ENCODE measurements at places on chromosomes 4 and X.

DNA sequence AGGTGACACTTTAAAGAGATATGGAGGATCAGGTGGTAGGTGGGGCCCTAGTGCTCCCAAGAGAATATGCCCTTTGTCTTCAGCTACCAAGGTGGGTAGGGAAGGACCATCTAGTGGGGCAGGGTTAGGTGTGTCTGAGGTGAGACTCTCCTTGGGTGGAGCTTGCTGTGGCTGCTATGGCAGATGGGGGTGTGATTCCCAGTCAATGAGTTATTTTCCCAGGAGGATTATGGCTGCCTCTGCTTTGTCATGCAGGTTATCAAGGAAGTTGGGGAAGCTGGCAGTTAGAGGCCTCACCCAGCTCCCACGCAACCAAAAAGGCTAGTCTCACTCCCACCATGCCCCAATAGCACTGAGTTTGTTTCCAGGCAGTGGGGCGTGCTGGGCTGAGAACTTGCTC, 18.0 kb upstream of the SPIN2A start:
- no peak for DNase-seq

DNA sequence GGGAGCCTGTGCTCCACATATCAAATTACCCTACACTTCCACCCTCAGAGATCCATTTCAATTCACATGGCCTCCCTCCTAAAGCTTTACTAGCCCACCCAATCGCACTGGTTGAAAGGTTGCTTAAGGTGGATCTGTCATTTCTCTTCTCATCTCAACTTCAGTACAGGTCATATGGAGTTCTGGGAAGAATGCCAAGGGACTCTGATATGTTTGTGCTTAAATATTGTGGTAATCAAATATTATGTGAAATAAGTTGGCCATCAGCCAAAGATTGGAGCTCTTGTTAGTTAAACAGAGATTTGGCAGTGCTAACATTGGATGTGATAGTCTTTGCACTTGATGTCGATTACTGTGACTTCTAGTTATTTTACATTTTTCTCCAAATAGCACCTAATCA, 20.5 kb downstream of the SEPTIN6 start:
- no peak for DNase-seq

DNA sequence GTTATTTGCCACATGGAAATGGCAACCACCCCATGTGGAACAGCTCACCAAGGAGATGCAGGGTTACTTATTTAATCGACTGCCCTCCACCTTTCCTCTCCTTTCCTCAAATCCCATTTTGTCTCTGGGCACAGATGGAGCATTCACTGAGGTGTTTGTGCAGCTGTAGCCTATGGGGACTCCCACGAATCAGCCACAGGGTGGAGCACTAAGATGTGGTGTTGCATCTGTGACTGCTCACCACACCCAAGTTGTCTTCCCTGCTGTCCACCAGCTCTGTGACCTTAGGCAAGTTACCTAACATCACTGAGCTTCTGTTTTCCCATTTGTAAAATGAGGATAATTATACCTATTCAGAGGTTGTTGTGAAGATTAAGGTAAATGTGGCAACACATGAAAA, 252.4 kb upstream of the CPEB2 start:
- peak; percentile 5 for DNase-seq

- peak; percentile 33 for DNase-seq
These were observed 17.8 kb upstream of the ZNF827 start for GRCh38 chr4:145956288-145956890.
